ENCODE measurements at places on chromosomes 13 and 19.
A peak's percentile ranks its signal among the peaks of the same experiment; 100 is the strongest.

- DNase-seq, result no peak
Measured at GRCh38 chr19:35742121-35742724, at the start of gene IGFLR1. TSS of gene IGFLR1 (minus strand) at chr19:35742452. CDS start at chr19:35741180, 1,272 bp downstream.

- DNase-seq, result no peak
Measured at GRCh38 chr13:41271456-41272285, 8.3 kb upstream of the MTRF1 start.

DNA sequence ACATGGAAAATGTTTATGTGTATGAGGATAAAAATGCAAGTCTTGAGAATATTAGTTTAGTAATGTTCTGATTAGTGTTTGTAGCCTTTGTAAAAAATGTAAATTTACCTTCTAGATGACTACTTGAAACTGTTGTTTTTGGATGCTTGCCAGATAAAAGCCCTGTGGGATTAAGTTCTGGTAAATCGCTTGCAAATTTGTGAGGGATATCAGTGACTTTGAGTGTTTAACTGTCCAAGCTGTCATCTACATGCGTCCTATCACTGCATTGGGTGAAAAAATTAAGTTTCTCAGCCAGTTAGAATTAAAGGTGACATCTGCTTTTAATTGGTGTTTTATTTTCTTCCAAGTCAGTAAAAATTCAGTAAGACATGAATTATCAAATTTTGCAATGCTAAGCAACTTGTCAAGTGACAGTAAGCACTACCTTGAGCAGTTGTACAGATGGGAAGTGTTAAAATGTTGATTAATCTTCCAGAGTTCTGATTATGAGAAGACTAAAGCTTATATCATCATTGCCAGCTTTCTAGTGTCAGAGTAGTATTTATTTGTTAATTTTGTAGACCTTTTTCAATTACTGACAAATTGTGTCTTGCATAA, 88.0 kb downstream of the PCCA start:
- DNase-seq, result no peak

DNA sequence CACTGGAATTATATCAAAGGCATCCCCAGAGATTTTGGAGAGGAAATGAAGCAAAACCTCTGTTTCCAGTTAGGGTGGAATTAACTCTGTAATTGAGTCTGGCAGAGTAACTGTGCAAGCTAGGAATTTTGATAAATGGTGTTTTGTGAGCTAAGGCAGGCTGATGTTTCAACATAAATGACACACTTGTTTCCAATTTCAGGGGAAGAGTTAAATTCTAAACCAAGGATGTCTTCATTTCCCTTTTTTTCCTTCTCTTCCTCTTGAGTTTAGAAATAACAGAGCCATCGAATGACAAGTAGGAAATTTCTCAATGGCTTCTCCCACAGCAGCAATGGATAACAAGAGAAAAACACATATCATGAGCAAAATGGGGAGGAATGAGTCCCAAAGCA, 131.2 kb downstream of the IRS2 start:
- DNase-seq, result no peak

GRCh38 chr13:33745370-33746324, 72.3 kb upstream of the RFC3 start:
- DNase-seq, result no peak

- no peak for DNase-seq
Measured at GRCh38 chr13:101511161-101511560, 58.7 kb downstream of the ITGBL1 start.

GRCh38 chr13:57629821-57630235, 1.7 kb upstream of the PCDH17 start:
- DNase-seq, result no peak

GRCh38 chr13:36418022-36418805, 14.1 kb upstream of the CCNA1 start:
- DNase-seq, result no peak

DNA sequence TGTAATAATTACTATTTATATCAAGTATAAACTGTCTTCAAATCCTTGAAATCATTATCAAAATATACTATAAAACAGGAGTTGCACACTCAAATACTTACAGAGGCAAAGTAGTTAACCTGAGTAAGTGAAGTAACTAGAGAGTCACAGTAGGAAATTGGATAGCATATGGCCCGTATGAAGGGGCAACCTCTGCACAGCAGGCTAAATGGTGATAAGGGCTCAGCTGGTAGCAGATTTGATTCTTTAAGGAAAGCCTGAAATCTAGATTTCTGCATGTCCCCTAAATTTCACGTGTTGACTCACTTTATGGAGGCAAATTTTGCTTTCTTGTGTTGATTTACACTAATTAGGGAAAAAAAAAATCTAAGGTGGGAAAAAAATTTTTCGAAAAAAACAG, 46.4 kb downstream of the STOML3 start:
- DNase-seq, result no peak

DNA sequence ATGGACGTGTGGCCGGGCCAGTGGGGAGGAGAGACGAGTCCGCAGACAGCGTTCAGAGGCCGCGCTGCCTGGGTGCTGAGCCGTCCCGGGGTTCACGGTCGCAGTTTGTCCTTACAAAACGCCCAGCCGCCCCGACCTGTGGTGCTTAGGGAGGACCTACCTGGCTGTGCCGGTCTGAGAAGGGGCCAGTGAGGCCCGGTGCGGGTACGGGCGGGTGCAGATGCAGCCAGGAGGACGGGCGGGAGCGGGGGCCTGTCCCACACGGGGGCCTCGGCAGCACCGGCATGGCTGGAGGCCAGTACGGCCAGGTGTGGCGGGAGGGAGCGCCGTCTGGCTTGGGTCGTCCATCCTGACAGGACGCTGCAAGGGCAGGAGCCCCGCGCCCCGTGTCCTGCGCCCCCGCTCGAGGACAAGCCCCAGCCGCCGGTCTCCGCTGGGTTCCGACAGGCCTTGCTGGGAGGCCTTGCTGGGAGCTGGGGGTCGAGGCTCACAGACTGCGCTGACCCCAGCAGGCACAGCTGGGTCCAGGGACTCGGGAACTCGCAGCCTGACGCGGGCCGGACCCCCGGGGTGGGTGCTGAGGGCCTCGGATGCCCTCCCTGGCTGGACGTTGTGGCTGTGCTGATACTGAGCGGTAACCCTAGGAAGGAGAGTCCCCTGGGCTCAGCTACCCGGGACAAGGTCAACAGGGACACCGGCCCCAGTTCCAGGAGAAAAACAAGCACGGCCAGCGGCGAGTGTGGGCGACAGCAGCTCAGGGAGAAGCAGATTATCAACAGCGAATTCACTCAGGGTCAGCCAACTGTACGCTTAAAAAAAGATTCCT, 5.3 kb upstream of the PROZ start:
- no peak for DNase-seq

DNA sequence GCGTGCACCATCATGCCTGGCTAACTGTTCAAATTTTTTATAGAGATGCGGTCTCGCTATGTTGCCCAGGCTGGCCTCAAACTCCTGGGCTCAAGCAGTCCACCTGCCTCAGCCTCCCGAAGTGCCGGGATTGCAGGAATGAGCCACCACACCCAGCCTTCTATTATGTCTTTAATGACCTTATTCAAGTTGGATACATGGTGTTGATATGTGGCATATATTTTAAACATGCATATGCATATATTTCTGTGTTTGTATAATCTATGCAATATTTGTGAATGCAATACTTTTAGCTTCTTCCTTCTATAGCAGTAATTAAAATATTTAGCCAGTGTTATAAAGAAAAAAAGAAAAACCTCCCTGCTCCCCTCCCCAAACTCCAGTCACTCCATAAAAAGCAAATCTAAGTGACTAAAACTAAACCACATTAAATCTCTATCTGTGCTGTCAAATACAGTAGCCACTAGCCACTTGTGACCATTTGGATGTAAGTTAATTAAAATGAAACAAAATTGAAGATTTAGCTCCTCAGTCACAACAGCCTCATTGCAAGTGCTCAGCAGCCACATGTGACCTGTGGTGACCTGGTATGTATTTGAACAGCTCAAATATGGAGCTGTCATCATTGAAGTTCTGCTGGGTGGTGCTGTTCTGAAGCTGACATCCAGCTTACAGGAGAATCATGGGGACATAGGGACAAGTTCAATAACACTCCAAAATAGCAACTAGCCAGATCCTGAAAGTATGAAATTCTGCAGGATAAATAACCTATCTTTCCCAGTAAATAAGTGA, 27.4 kb downstream of the FCGBP start:
- no peak for DNase-seq

GRCh38 chr13:102721800-102722231, 27.0 kb upstream of the METTL21C start:
- DNase-seq, result no peak

GRCh38 chr13:102402290-102402689, 442 bp upstream of the FGF14 start:
- peak; percentile 34 for DNase-seq

DNA sequence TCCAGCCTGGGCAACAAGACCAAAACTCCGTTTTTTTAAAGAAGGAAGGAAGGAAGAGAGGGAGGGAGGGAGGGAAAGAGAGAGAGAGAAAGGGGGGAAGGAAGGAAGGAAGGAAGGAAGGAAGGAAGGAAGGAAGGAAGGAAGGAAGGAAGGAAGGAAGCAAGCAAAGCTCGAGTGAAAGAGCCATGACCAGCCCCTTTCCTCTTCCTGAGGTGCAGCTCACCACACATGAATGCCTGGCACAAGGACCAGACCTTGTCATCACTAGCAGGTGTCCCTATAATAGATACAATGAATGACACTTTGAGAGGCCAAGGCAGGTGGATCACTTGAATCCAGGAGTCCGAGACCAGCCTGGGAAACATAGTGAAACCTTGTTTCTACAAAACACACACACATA, 31.0 kb downstream of the SPRY2 start:
- DNase-seq, result no peak

GRCh38 chr19:30029721-30030510, 87.9 kb downstream of the URI1 start:
- no peak for DNase-seq

GRCh38 chr19:8678244-8678807, 20.3 kb downstream of the ACTL9 start:
- no peak for DNase-seq

DNA sequence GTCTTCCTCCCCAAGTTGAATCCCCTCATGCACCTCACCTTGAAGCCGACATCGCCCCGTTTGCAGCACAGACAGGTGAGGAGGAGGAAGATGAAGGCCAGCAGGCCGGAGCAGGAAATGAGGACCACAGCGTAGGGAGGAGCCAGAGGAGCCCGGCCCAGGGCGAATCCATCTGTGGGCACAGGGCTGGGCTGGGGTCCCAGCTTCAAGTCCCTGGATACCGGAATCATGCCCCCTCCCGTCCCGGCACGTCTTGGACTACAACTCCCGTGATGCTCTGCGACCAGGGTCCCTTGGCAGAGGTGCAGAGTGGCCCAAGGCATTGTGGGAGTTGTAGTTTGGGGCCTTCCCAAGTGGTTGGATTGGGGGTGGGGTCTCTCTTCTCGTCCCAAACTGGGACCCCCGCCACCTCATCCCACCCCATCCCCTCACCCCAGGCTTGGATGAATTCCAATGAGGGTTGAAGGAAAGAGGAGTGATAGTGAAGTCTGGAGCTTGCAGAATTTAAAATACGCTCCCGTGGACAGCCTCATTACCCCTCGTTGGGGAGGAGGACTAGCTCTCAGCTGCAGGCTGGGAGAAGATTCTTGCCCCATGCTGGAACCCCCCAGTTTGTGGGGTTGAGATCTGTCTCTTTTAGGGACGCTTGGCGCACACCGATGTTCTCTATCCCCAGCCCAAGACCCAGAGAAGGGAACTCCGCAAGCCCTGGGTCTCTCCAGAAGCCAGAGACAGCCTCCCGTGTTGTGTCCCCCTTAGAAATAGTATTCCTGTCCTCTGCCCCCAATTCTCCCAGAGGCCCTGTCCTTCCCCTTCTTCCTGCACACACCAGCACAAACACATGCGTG, 990 bp downstream of the LMTK3 start:
- peak; percentile 64 for DNase-seq

GRCh38 chr19:16125737-16126495, 14.2 kb downstream of the RAB8A start:
- no peak for DNase-seq

- no peak for DNase-seq
Measured at GRCh38 chr13:74443631-74444030, 309.4 kb upstream of the KLF12 start.

DNA sequence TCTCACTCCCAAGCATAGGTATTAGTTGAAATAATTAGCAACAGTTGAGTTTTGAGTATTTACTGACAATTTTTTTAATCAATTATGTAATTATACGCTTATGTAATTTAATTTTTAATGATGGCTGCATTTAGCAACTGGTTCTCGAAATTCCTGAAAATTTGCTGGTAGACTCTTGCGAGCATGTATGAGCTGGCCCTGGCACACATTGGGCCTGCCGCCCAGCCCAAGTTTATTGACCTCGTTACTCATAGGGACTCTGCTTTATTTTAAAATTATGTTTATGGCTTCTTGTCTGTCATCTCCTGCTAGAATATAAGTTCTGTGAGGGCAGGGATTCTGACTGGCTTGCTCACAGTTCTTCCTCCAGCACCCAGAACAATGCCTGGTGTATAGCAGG, 6.7 kb downstream of the KLK14 start:
- no peak for DNase-seq

DNA sequence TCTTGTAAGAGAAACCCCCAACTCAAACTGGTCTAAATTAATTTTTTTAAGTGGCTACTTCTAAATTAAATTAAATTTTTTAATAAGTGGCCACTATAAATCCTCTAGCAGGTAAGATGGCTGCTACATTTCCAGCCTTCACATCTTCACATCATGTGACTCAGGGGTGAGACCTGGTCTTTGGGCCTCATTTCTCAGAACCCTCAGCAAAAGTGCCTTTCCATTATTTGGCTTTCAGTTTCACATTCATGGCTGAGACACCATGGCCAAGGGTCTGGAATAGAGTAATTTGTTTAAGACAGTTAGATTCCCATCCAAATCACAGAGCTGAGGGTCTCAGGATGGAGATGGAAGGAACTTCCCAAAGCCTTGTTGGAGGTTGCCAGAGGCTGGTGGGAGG, 47.5 kb downstream of the DCT start:
- DNase-seq, result no peak

- DNase-seq, result no peak
Measured at GRCh38 chr13:105340061-105340606, 1195.3 kb downstream of the EFNB2 start.

GRCh38 chr19:54660306-54660705, 2.5 kb upstream of the LILRB4 start:
- no peak for DNase-seq

GRCh38 chr13:106520251-106521054, 15.0 kb downstream of the EFNB2 start:
- DNase-seq, result no peak

GRCh38 chr19:29741776-29742175, 26.7 kb upstream of the C19orf12 start:
- DNase-seq, result no peak

- DNase-seq, result no peak
Measured at GRCh38 chr13:39692660-39693438, 37.4 kb downstream of the COG6 start.
